ENCODE measurements at places on chromosomes 2 and 18.
A peak's percentile ranks its signal among the peaks of the same experiment; 100 is the strongest.

DNA sequence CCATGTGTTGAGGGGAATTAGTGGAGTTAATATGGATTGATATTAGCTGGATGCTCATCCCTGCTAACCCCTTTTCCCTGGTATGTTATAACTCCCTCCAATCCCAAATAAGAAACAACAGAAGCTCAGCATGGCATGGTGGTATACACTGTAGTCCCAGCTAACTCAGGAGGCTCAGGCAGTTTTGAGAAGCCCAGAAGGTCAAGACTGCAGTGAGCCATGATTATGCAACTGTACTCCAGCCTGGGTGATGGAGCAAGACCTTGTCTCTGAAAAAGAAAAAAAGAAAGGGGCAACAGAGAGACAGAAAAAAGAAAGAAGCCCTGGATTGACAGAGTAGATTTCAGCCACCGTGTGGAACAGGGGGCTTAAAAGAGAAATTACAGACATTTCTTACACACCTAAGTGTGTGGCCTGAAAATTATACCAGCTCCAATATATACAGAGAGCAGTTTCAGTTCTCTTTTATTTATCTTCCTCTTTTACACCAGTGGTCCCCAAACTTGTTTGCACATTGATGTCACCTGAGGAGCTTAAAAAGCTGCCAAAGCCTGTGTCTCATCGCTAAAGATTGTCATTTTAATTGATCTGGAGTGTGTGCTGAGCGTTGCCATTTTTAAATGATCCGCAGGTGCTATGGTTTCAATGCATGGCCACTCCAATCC lies 203.6 kb downstream of the UBE2E3 start:
- DNase-seq = no peak

DNA sequence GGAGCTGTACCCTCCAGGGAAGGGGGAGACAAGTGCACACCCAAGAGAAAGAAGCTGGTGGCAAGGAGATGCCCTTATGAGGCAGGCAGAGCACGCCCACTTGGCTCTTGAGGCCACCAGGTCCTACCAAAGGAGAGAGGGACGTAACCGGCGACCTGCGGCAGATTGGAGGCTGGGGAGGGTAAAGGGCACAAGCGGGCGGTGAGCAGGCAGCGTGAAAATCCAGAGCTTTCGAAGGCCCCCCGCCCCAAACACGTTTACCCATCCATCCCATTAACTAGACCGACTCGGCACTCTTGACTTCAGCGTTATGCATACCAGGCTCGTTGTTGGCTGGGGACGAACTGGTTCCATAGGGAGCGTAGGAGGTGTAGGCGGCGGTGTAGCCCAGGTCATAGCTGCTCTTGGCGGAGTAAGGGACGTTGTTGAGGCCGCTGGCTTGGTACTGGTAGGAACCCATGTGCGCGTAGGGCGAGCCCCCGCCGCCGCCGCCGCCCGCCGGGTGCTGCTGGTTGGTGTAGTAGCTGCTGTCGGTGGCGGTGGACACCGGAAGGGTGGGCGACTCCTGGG lies 794 bp downstream of the DLX2 start:
- DNase-seq = peak; percentile 78

DNA sequence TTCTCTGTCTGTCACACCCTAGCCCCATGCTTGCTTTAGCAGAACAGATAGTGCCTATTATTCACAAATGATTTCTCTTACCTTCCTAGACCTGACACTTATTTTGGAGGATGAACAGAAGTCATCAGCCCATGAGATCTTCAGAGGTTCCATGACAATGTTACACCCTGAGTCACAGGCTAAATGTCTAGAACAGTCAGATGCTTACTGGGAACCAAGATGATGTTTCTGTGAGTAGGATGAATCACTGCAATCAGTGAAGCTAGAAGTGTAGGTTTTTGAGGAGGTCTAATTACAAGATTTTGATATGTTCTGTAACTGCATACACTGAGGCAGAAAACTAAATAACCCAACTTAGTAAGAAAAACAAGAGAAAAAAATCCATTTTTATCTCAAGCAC lies 123.0 kb upstream of the THUMPD2 start:
- DNase-seq = no peak

DNA sequence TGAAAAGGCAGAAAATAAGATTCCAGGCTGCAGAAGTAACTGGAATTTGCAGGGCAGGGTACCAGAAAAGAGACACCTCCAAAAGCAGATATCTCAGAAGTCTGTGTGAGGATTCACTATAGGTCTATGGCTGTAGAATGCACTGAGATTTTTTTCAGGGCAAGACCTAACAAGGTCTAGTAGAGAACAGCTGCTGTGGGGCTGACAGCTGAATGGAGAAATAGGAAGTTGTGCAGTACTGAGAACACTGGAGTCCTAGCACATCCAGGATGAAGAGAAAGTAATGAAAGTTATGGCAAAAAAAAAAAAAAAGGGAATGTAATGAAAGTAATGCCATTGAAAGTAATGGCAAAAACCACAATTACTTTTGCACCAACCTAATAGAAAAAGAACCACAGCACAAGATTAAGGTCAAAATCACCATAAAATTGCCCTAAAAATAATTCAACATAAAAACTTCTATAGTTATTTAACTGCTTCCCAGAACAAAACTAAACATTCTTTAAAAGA lies 57.3 kb downstream of the CPO start:
- DNase-seq = no peak

- peak; percentile 65 for DNase-seq
These were observed 1300.5 kb upstream of the DDX18 start for GRCh38 chr2:116513991-116514390.

- DNase-seq = no peak
These were observed 32.3 kb downstream of the FOSL2 start for GRCh38 chr2:28424799-28425463.

DNA sequence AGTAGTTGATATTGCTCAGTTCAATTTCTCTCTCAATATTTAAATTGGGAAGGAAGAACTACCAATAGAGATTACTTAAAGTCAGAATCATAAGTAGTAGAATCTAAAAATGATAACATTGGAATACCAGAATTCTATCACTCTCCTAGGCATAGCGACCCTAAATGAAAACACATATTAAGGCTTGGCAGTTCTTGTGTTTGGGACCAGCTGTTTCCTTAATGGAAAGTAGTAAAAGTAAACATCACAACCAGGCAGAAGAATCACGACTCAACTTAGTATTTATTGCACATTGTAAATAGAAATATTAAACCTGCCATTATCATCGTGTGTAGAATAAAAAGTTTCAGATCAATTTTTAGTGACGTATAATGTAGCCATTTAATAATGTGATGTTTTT lies 117.5 kb downstream of the SPHKAP start:
- DNase-seq = no peak

GRCh38 chr2:178306352-178307073 lies 112.2 kb downstream of the OSBPL6 start:
- peak; percentile 52 for DNase-seq

DNA sequence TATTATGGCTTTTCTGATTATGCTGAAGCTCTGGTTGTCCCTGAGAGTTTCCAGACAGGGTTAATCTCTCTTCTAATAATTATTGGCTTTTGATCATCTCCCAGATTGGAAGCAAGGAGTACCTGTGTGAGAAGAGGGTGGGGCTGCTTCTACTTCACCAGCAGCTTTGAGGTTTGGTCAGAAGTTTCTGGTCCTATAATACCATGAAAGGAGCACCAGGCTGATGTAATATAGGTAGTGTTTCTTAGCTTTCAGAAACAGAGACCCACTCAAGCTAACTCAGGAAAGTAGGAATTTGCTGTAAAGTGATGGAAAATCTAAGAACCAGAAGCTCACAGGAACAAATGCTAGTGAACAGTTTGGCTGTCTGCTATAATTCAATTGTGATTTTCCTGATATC lies 57.6 kb downstream of the SGPP2 start:
- no peak for DNase-seq

GRCh38 chr2:234102112-234102511 lies 51.6 kb downstream of the SPP2 start:
- no peak for DNase-seq

DNA sequence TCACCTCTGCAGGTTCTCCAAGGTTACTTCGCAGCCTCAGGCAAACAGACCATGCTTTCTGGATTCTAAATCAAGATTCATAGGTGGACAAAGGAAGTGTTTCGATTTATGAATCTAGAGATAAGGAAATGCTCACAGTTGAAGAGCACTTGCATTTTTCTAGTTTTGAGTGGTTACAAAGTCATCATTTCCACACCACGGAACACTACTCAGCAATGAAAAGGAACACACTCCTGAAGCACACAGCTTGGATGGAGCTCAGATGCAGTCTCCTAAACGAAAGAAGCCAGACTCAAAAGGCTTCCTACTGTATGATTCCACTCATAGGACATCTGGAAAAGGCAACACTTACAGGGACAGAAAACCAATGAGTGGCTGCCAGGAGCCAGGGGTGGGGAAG lies 31.7 kb downstream of the SDC1 start:
- DNase-seq = no peak

DNA sequence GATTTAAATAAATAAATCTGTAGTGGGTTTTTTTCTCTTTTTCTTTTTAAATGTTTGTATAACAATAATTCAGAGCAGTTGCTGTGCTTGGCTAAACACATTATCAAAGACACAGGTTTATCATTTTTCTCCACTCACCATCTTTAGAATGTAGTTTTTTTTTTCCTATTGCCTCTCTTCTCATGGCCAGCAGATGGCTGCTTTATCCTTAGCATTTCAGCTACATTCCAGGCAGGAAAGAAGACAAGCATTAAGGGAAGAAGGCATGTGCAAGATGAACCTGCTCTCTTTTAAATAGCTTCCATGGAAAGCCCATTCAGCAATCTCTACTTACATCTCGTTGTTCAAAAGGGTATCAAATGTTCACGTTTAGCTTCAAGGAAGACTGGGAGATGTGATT lies 42.6 kb downstream of the ARHGAP15 start:
- DNase-seq = peak; percentile 8

DNA sequence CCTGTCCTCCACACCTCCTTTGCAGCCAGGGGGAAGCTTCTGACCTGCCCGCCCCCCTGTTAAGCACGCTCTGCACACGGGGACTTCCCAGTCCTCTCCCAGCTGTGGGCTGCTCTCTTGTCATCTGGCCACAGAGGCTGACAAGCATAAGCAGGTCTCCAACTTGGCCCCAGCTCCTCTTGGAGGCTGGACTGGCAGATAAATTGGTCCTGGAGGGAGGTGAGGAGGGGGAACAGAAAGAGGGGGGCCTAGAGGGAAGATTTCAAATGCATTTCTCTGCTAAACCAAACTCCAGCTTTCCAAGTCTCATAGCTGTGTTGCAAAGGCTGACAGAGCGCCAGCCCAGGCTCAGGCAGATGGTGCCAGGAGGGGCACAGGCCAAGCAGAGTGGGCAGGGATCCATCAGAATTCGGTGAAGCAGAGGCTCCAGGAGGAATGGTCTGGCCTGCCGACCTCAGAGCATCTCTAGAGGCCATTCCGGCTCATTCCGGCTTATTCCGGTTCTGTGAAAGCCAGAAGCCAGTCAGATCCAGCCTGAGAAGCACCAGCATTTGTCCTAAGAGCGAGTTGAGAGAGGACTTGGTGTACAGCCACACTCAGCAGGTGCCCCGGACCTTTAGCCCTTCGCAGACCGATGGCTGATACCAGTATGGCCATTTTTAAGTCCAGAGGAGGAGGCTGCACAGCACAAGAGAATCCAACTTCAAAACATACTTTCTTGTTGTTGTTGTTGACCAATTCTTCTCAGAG lies 508.9 kb upstream of the MYT1L start:
- no peak for DNase-seq

GRCh38 chr2:66853-67252 lies 20.5 kb upstream of the FAM110C start:
- no peak for DNase-seq

DNA sequence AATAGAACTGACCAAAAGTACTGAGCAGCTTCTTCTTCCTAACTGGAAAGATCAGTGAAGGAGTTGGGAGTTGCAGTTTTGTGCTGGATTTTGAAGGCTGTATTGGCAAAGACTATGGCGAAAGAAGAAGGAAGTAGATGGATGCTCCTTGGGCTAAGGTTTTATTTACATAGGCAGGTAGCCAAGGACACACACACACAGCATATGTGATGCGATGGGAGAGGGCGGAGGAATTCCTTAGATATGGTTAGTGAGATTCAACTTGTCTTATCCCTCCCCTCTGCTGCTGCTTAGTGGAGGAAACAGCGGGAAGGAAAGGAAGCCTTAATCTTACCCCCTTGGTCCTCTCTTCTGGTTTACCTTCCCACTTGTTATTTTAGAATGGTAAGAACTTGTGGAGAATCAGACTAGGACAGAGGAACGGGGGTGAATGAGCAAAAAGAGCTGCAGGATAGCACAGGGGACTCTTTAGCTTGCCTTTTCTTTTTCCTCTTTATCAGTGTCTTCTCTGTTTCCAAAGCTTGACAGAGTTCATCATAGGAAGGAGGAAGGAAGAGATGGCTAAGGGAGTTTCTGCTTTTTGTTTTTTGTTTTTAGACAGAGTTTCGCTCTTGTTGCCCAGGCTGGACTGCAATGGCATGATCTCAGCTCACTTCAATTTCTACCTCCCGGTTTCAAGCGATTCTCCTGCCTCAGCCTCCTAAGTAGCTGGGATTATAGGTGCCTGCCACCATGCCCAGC lies 87.9 kb downstream of the OSBPL6 start:
- DNase-seq = no peak

DNA sequence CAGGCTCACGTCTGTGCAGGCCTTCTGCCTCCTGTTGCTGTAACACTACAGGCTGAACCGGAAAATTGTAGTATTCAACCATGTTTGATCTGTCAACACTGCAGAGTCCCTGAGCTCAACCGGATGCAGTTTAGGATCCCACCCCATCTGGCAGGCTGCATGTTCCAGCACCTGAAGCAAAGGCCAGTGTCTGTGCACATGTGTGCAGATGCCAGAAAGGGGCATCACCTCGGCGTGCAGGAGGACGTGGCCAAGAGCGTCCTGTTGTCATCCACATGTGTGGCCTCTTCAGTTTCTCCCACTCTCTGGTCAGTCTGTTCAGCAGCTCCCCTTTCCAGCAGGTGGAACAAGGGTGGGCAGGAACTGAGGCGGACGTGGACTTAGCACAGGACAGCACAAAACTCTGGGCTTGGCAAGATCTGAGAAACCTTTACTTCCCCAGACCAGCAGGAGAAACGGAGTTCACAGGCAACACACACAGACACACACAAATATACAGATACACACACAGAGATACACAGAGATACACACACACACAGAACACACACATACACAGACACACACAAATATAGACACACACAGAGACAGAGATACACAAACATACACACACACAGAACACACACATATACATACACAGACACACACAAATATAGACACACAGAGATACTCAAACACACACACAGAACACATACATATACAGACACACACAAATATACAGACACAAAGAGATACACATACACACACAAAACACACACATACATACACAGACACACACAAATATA lies 111.3 kb downstream of the NDUFA10 start:
- DNase-seq = no peak

DNA sequence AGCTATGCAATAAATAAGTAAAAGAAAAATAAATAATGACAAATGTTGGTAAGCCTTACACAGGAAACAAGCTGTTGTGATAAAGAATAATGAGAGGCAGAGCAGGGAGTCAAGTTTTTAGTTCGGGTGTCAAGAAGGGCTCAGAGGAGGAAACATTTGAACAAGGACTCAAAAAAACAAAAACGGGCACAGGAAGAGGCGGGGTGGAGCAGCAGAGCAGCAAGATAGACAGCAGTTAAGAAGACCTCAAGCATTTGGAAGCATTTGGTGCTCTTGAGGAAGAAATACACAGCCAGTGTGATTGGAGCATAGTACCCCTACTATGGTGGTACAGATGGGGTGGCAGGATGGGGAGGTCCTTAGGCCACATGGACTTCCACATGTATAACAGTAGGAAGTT lies 2.8 kb downstream of the TMEM169 start:
- DNase-seq = no peak
